Activated gamma-delta T cell treated with anti-CD3 and anti-CD28 coated beads, Interleukin-2, amount 50 U/mL, for 16 hours (primary cell): ENCODE measurements at places on chromosomes 6 and 20.
A peak's percentile ranks its signal among the peaks of the same experiment; 100 is the strongest.

GRCh38 chr6:53673162-53673727 lies 7.7 kb upstream of the KLHL31 start:
- no peak for DNase-seq

- no peak for DNase-seq
Observed at GRCh38 chr20:13684566-13685222, 46.0 kb upstream of the TASP1 start.

GRCh38 chr6:160260803-160261450 lies 2.3 kb upstream of the SLC22A2 start:
- DNase-seq = no peak

DNA sequence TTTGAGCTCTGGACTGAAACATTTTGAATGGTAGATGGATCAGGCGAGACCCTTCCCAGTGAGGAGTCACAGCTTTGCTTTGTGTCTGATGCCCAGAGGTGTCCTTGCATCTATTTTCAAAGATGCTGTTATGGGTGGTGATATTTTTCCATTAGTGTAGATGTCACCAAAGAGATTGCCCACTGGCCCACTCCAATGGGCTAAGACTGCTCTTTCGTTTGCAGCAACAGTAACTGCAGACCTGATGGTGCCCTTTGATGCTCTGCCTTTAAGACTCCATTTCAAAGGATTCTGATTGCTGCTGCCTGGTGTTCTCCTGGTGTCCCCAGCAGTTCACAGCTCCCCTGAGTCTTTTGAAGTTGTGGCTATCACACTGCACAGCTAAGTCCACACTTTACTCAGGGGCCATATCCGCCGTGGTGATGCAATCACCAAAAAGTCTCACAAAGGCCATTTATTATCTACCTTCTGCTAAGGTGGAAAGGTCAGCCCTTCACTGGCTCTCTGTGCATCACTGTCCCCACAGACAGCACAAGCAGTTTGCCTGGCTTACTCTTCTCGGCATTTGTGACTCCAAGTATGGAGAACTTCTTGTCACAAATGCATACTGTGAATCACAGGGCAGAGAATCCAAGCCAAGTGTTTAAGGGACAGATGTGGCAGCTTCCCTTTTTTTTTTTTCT lies 56.4 kb downstream of the NOX3 start:
- no peak for DNase-seq

- DNase-seq = no peak
Observed at GRCh38 chr6:38688579-38689087, 14.3 kb downstream of the GLO1 start.

- DNase-seq = no peak
Observed at GRCh38 chr20:58359441-58359840, 29.6 kb upstream of the VAPB start.

DNA sequence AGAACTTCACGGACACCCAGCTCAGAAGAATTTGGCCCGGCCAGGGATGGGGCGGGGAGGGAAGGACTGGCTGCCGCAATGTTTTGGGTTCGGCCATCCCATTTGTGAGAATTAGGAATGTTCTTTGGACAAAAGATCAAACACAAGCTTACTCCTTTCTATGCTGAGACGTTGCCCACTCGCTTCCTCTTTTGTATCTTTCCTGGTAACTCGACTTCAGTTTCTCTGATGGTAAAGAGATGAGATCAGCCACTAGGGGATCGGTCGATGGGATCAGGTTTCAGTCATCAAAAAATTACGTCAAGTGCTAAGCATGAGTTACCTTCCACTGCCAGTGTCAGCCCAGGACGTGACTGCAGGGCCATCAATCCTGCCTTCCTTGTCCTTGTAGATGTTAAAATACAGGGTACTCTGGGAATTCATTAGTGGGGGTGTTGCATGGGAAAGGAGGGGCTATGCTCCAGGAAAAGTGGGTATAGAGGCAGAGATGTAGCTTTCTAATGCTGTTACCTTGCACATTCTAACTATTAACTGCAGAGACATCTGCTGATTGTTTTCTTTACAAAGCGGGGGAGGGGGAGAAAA lies 190.2 kb downstream of the TSHZ2 start:
- DNase-seq = no peak

DNA sequence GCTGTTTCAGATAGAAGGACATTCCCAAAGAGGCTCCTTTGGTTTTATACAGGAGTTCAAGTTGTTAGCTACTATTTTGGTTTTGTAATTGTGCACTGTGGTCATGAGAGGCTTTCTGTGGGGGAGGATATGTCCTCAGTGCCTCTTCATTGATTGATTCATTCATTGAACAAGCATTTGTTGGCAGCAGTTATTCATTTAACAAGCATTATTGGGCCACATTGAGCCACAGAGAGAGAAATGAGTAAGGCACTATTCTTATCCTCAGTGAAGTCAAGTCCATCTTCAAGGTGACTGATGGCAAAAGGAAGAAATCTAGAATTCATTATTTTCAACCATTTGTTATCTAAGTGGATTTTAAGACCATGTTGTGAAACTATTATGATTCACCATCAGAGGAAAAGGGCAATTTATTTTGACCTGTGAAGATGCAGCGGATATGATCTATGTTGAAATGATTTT lies 697.2 kb upstream of the CITED2 start:
- DNase-seq = no peak

DNA sequence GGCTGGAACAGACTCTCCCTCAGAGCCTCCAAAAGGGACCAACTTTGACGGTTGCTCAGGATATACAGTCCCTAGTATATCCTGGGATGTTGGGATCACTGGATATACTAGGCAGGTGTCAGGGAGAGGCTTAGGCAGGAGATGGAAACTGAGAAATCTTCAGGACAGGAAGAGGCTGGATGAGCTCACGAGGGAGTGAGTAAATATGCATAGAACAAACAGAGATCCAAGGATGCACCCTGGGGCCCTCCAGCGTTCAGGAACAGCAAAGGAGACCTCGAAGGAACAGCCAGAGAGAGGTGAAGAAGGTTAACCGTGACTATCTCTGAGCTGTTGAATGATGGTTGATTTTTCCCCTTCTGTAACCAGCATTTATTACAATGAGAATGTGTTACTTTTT lies 191.3 kb downstream of the BMP7 start:
- no peak for DNase-seq

DNA sequence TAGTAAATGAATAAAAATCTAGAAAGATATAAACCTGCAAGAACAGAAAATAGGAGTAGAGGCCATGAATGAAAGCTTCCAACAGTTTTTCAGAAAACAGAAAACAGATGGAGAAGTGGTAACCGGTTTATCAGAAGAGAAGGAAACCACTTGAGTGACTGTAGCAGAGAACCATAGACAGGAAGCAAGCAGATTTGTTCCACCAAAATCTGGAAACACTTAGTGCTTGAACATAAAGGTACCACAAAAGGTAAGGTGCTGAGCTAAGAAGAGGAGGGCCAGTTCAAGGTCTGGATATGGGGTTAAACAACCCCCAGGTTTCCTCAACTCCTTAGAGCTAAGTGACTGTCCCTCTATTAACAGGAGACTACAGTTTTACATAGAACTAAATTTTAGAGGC lies 9.2 kb upstream of the KIAA0319 start:
- DNase-seq = no peak

GRCh38 chr6:21707524-21708319 lies 114.2 kb downstream of the SOX4 start:
- no peak for DNase-seq

DNA sequence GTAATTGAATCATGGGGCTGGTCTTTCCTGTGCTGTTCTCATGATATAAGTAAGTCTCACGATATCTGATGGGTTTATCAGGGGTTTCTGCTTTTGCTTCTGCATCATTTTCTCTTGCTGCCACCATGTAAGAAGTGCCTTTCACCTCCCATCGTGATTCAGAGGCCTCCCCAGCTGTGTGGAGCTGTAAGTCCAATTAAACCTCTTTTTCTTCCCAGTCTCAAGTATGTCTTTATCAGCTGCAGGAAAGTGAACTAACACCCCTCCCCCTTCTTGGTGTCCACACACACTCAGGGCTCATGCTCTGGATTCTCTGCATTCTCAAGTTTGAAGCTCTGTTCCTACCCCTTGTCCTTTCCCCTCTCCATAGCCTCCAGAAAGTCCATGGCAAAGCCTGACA lies 107.1 kb downstream of the THBS2 start:
- no peak for DNase-seq

- no peak for DNase-seq
Observed at GRCh38 chr20:5195655-5196054, 68.8 kb downstream of the CDS2 start.

GRCh38 chr6:146017672-146018071 lies 11.2 kb upstream of the GRM1 start:
- no peak for DNase-seq

GRCh38 chr6:83974409-83975050 lies 59.0 kb upstream of the MRAP2 start:
- no peak for DNase-seq

GRCh38 chr20:25251019-25251418 lies 3.1 kb downstream of the PYGB start:
- DNase-seq = no peak

DNA sequence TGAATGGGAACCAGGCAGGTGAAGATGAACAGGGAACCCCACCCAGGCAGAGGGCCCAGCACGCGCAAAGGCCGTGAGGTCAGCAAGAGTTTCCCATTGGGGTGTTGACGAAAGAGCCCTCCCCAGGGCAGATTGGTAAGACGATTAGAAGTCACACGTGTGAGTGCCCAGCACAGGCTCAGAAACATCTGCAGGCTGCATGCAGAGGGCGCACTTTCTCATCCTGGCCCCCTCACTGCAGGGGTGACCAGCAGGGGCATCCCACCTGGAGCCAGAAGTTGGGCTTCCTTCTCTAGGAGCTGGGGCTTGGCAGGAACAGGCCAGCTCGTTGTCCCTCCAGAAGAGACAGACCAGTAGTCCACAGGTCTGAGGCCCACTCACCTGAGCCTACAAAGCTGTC lies 38.4 kb downstream of the VSTM2L start:
- no peak for DNase-seq

- DNase-seq = peak; percentile 19
Observed at GRCh38 chr20:25859649-25860530, 163.2 kb upstream of the ZNF337 start.
